ENCODE measurements at places on chromosomes 11 and 22.
A peak's percentile ranks its signal among the peaks of the same experiment; 100 is the strongest.

- no peak for DNase-seq
Observed at GRCh38 chr22:48342016-48342415, 1485.7 kb downstream of the BRD1 start.

GRCh38 chr11:106624377-106624776 lies 393.9 kb downstream of the GUCY1A2 start:
- DNase-seq, result no peak

- DNase-seq, result peak; percentile 15
Observed at GRCh38 chr11:2535673-2536439, 91.0 kb downstream of the KCNQ1 start.

GRCh38 chr11:117640041-117640440 lies 157.0 kb downstream of the DSCAML1 start:
- no peak for DNase-seq

- DNase-seq, result no peak
Observed at GRCh38 chr22:48902001-48902869, 925.4 kb downstream of the BRD1 start.

GRCh38 chr11:71500601-71501021 lies 26.5 kb upstream of the KRTAP5-7 start:
- DNase-seq, result no peak

GRCh38 chr22:33382436-33382835 lies 324.3 kb upstream of the SYN3 start:
- no peak for DNase-seq

GRCh38 chr22:31102441-31103081 lies 4.8 kb downstream of the SELENOM start:
- no peak for DNase-seq
